ENCODE measurements at places on chromosomes 6 and 20.

DNA sequence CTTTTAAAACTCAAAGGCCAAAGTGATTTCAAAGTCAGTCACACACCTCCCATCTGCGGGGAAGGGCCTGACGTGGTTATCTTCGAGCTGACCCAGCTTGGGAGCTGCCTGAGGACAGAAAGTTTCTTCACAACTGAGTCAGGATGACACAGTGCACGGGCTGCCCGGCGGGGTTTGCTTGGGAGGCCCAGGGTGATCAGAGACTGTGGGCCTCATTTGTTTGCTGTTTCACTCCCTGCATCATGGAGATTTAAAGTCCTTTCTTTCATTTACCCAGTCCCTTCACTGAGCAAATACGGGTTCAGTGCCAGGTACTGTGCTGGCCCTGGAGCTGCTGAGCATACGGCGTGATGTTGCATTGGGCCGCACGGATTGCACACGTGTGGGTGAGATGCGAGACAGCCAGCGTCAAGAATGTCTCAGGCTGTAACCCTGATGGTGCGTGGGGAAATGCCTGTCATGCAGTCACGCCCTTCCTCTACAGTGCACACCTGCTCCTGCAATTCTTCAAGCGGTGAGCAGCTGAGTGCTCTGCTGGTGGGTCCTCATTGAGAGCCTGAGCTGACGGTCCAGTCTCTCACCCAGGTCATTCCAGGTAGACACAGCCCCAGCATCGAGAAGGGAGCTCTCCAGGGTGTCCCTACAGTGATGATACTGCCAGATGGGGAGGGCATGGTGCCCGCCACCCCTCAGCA is 82.7 kb upstream of the PMEPA1 start:
- DNase-seq: no peak

- no peak for DNase-seq
Measured at GRCh38 chr6:24858177-24858653, 59.5 kb upstream of the ARMH2 start.

DNA sequence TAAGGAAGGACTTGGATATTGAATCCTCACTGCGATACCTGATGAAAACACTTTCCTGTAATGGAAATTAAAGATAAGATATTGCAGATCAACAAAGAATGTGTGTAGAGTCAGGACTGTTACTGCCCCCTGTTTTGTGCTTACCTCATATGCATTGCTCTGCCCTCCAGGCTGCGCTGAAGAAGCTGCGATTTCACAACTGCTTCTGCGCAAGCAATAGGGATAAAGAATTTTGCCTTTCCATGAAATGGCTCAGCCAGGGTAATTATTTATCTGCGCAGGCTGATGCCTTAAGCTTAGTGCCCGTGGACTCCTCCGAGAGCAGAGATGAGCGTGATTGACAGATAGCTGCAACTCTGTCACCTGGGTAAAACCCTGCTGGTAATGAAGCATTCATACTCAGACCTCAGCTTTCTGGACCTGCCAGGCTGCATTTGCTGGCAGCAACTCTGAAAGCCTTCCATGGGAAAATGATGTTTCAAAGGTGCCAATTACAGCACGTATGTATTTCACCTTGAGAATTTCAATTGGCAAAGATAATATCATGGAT is 370.6 kb downstream of the SAMD5 start:
- no peak for DNase-seq

DNA sequence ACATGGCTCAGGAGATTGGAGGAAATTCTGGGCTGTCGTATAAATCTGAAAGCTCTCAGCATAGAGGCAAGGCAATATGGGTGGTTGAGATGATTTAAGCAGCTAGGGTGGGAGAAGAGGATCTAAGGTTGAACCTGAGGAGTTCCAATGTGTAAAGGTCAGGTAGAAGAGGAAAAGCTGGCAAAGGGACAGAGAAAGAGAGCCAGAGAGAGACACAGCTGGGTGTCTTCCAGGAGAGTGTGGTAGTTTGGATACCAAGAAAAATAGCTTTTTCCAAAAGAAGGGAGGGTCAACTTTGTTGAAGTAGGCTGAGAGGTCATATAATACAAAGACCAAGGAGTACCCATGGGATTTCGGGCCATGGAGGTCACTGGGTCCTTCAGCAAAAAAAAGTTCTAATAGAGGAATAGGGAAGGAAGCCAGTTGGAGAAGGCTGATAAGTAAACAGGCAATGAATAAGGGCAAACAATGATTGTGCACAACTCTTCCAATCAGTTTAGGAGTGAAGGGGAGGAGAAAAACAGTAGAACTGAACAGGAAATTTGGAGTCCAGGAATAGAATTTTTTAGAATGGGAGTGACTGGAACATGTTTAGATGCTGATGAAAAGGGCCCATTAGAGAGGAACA is 135.1 kb downstream of the QRSL1 start:
- DNase-seq: no peak

DNA sequence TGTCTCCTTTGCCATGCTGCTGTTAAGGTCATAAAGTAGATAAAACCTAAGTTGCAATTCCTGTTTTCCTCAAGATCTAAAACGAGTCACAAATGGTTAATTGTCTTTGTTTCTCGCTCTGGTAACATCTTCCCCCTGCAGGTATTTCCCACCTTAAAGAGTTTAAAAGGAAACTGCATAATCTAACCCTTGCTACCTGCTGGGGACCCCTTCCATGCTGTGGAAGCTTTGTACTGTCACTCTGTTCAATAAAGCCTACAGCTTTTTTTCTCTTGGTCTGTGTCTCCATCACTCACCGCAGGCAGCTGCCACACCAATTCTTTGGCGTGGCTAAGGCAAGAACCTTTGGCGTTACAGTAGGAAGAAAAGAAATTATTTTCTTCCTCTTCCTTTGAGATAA is 117.7 kb upstream of the GJE1 start:
- DNase-seq: no peak

GRCh38 chr6:43389730-43390295 is 20.4 kb upstream of the ZNF318 start:
- DNase-seq: no peak

DNA sequence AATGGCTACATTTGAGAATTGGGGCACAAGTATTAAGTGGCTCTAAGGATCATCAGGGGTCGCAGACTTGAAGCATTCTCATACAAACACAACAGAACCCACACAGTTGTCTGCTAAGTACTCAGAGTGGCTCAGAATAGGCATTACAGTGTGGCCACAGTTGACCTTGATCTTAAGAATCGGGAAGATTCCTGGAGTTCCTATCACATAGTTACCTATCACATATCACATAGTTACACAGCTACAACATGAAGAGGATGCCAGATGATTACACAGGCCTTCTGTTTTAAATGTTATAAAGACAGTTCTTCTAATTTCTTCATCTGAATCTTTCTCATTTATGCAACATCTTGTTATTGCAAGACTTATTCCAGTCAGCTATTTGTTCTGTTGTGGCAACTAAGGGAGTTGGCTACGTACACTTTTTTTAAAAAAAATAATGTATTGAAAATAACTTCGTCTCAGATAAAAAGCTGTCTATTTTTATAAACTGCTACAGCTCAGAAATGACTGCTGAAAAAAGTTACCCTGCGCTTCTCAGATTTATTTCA is 129.0 kb downstream of the REV3L start:
- DNase-seq: no peak

DNA sequence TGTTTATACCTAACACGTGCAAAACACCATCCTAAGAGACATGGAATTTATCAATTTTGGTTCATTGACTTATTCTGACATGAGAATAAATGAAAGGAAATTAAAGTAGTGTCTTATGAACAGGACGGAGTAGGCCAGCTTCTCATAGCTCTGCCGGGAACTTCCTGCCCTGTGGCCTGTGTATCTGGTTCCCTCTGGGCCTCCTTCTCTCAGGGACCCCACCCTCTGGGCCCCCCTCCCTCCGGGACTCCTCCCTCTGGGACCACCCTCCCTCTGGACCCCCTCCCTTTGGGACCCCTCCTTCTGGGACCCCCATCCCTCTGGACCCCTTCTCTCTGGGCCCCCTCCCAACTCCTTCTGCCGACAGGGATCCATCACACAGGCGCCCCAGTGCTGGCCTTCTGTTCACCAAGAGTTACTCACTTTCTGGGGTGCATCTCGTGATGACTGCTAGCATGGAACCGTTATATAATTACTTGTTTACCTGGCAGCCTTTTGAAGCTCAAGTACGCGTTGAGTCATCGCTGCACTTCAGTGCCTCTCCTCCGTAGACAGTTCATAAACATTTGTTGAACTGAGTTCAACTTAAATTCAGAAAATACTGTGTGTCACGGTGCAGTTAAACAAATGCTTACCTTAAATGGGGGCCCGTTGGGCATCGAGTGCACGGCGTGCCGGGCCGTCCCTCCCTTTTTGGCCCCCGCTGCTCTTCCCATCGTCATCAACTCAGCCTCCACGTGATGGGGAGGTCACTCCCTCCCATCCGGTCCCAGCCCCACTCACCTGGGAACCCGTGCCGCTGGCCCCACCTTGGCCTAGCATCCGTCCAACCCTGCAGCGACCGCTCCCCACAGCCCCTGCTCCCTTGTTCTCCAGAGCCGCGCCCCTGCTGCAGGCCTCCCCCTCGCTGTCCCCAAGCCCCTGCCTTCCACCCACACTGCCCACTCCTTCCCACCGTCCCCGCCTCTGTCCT is 8.1 kb downstream of the CCR6 start:
- no peak for DNase-seq

GRCh38 chr20:9660236-9660868 is 146.0 kb downstream of the LAMP5 start:
- DNase-seq: no peak

Measured in activated T-cell treated with anti-CD3 and anti-CD28 coated beads, Interleukin-2, amount 50 U/mL, for 72 hours (primary cell).